ENCODE measurements at places on chromosomes 16 and 17.

DNA sequence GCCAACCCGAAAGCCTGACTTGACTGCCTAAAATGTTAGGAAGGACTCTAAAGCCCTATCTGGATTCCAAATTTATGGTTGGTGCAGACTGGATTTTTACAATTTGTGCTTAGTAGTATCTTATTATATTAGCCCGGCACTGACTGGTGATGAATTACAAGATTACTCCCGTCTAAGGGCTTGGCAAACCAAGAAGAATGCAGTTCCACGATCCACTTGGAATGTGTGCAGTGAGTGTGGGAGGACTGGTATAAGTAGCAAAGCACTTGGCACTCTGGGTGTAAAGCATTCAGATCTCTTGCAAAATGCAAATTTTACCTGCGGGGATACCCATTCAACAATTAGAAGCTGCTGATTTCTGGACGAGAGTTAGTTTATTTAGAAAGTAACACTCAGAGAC, 539.4 kb downstream of the MAF start:
- no peak for DNase-seq

DNA sequence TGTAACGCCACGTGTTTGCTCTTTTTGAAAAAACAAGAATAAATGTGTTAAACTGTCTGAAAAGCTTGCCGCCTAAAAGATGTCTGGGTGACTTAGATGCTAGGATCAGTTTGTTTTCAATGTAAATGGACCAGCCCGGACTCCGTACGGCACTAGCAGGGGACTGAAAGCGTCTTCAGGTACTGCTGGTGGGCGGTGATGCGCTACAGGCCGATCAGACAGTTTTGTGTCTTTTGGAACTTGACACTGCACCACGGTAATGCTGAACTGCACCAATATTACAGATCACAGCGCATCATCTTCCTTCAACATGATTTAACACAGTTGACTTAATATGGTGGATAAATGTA, 727 bp upstream of the MBTPS1 start:
- DNase-seq: no peak

DNA sequence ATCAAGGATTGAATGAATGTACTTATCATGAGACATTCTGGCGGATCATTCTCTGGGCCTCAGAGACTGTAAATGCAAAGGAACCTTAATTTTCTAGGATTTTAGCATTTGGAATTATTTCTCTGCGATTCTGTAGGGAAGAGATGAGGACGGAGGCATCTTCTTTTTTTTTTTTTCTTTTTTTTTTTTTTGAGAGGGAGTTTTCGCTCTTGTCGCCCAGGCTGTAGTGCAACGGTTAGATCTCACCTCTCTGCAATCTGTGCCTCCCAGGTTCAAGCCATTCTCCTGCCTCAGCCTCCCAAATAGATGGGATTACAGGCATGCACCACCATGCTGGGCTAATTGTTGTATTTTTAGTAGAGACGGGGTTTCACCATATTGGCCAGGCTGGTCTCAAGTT, 2.1 kb downstream of the ITGAL start:
- no peak for DNase-seq

DNA sequence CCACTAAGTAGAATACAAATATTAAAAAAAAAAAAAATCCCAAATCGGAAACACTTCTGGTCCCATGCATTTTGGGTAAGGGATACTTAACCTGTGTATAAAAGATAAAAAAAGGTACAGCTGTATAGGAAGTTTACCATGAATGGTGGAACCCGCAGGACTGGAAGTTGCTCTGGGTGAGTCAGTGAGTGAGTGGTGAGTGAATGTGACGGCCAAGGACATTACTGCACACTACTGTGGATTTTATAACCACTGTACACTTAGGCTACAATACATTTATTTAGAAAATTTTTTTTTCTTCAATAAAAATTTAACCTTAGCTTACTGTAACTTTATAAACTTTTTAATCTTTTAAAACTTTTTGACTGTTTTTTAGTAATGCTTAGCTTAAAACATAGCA, 71.3 kb upstream of the BCAR1 start:
- no peak for DNase-seq

- no peak for DNase-seq
Observed at GRCh38 chr16:55149622-55150021, 174.4 kb upstream of the IRX6 start.

GRCh38 chr17:12134101-12134500, 113.4 kb downstream of the MAP2K4 start:
- DNase-seq: no peak
